ENCODE measurements at places on chromosomes 1 and 21.
A peak's percentile ranks its signal among the peaks of the same experiment; 100 is the strongest.

DNA sequence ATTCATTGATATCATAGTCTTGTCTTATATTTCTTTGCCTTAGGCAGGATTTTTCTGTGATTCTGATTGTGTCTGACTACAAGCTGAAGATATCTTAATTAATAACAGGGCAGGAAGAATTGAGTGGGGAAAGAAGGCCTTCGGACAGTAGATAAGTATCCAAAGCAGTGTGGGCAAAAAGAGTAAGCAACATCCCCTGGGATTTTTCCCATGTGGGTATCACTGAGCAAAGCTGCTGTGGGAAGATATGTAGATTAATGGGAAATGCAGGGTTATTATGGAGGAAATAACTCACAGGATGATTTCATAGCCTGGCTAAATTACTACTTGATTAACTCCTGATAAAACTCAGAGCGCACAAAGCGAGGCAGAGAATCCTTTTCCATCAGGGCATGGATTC is 55.7 kb downstream of the RGS5 start:
- DNase-seq, result no peak

DNA sequence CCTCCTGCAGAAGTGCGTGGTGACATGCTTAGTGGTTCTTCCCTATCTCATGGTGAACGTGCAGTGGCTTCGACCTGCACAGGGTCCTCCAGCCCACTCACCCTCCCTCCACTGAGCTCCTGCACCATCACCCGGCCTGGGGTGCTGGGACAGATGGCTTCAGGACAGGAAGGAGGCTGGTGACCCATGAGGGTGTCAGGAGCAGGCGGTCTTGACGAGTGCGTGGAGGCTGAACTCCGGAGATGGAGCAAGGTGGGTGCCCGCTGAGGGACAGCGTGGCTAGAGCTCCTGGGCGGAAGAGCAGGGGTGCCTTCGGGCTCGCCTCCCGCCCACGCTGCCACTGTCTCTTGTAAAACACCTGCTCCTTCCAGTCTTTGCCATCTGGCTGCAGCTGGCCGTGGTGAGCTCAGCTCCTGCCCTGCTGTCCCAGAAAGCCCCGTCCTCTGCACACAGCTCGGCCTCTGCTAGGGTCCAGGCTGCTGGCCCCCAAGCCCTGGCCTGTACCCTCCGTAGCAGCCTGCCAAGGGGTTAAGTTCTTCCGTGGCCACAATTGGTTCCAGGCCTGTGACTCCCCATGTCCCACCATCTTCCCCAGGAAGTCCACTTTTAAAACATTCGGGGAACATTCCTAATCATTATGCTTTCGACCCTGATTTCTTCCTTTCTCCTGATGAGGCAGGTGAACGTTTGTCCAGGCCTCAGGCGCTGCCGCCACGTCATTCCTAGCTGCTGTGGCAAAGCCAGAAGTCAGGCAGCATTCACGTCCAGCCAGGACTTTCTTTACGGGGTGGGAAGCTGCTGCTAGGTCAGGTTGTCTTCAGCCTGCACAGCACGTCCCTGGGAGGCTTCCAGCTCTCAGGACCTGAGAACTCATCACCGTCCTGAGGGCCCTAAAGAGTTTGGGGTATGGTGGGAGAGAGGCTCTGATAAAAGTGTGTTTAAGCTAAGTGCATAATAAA is 8.1 kb downstream of the KRTAP10-1 start:
- DNase-seq, result no peak

GRCh38 chr1:110525249-110525595 is 6.2 kb upstream of the KCNA10 start:
- DNase-seq, result no peak

GRCh38 chr1:41777695-41778094 is 141.0 kb downstream of the HIVEP3 start:
- no peak for DNase-seq

- no peak for DNase-seq
These were observed 130.9 kb downstream of the FOXD2 start for GRCh38 chr1:47568763-47569162.

- peak; percentile 39 for DNase-seq
These were observed 99.7 kb downstream of the NOS1AP start for GRCh38 chr1:162169031-162169790.

- DNase-seq, result peak; percentile 47
These were observed 38.9 kb upstream of the ZBTB18 start for GRCh38 chr1:244012202-244012601.

Measured in fibroblast of lung (primary cell).